NCI-H1105 treated with DMSO at 0.1 percent for 48 hours (cell line): ENCODE measurements at places on chromosomes 5 and 9.
A peak's percentile ranks its signal among the peaks of the same experiment; 100 is the strongest.

GRCh38 chr5:172815631-172816030 lies 18.4 kb upstream of the ERGIC1 start:
- no peak for DNase-seq

- DNase-seq, result no peak
These were observed 63.7 kb downstream of the SLC1A1 start for GRCh38 chr9:4553951-4554381.

- DNase-seq, result no peak
These were observed 614.5 kb downstream of the EFNA5 start for GRCh38 chr5:107056278-107056677.

GRCh38 chr5:133259199-133259997 lies 207.6 kb downstream of the HSPA4 start:
- DNase-seq, result no peak

DNA sequence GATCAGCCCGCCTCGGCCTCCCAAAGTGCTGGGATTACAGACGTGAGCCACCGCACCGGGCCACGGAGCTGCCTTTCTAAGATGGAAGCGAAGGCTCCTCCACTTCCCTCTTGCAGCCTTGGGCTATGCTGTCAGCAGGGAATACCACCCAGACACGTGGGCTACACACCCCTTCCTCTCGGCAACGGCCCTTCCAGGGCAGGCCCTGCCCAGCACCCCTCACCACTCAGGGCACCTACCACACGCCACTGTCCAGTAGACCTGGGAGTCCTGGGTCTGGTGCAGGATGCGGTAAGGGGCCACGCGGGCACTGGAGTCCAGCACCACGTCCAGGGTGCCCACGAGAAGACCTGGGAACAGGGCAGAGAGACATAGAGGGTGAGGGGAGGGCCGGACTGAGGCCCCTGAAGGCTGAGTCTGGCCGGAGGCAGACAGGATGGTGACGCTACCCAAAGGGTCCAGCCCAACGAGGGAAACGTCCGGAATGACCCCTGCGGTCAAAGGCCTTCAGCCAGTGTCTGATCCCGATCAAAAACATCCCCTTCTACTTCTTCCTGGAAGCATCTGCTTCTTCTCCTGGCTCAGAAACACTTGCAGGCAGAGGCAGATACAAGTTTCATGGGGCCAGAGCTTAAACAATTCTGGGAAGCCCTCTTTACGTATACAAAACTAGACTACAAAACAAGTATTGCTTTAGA lies 3.1 kb downstream of the TBC1D9B start:
- DNase-seq, result no peak

DNA sequence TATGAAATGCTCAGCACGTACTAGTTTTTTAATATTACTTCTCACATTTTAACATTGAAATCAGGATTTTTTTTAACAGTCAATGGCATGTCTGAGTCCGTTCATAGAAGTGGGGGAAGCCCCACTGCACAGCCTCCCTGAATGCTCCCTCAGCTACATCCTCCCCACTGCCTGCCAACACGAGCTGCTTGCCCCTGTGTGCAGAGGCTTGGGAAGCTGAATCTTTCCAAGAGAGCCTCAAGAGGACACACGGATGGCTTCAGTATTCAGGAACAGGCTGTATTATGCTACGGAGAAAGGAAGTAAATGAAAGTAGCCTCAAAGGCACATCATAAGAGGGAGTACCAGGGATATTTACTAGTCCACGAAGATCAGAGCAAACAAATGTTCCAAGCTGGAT lies 248.7 kb downstream of the SPOCK1 start:
- no peak for DNase-seq

DNA sequence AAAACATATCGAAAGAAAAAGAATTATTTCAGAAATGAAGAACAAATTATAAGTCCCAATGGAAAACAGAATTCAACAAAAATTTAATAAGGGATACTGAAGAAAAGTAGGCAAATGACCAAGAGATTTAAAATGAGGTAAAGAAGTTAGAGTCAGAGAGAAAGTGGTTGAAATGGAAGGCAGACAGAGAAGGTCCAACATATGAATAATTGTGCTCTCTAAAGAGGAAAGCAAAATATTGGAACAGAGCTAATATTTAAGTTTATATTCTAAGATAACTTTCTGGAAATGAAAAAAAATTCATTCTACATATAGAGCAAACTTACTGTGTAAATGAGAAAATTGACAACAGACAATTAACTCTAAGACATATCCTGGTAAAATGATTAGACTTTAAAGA lies 94.1 kb downstream of the PTCH1 start:
- DNase-seq, result no peak

DNA sequence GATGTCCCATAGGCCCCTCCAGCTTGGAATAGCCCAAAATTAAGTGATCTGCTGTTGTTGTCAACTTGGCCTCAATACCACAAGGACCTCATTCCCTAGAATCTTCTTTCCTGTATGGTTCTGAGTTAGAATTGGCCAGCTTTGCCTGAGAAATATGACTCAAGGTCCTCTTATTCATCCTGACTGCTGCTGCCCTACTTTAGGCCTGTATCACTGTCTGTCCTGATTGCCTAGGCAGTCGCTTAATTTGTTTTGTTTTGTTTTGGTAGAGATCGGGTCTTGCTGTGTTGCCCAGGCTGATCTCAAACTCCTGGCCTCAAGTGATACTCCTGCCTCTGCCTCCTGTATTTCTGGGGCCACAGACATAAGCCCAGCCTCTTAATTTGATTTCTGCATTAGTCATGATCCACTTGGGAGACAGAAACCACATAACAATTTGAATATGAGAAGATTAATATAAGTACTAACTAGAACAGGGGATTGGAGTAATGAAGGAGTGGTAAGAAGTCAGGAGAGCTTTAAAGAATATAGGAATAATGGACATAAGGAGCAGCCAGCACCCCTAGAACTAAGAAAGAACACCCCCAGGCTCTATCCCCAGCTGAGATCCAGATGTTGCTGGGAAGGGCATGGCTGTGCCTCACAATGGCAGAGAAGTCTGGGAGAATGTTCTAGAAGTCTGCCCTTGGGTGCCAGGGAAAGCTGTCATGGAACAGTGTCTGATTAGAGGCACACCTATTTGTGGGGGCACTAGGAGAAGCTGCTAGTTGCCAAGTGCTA lies 4.6 kb downstream of the TEX53 start:
- DNase-seq, result no peak

GRCh38 chr5:97627272-97627671 lies 444.2 kb upstream of the RIOK2 start:
- DNase-seq, result no peak

- peak; percentile 40 for DNase-seq
These were observed 238.0 kb downstream of the HSPA4 start for GRCh38 chr5:133289686-133290367.
